Activated naive CD8-positive, alpha-beta T cell treated with anti-CD3 and anti-CD28 coated beads, Interleukin-2, amount 50 U/mL, for 24 hours (primary cell): ENCODE measurements at places on chromosomes 1 and 21.

DNA sequence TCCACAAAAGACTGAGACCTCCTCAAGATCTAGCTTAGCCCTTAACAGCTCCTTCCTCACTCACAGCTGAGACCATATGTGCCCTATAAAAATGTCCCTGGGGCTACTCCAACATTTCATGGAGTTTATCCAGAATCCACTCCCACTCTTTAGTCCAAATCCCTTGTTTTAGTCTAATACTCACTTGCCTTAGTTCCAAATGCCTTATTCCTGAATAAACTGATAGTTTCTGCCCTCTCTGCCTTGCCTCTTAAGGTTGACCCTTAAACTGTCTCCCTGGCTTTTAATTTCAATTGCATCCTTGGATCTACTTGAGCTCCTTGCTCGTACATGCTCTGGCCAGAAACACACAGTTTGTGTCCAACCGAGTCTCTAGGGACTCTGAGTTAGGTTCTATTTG is 47.3 kb upstream of the LYPLAL1 start:
- no peak overlapping the region for H3K4me3 ChIP-seq
- no peak for DNase-seq
- H3K27ac ChIP-seq: no peak overlapping the region

DNA sequence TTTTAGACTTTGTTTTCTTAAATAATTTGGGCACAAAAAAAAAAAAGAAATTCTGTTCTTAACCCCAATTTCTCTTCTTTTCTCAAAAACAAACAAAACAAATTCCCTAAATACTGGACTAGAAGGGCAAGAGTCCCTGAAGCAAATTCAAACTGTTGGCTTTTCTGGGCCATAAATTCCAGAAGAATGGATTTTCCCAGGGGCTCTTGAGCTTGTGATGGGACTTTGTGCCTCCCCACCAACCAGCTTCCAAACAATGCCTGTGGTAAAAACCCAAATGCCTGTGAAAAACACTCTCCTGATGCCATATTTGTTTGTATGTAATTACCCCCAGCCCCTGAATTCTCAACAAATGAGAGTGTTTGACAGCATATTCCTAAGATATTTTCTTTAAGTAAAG is 55.4 kb downstream of the SGIP1 start:
- no peaks in the 10 kb centered on the region for H3K4me1 ChIP-seq
- no peaks in the 10 kb centered on the region for H3K36me3 ChIP-seq
- no peak overlapping the region for H3K4me3 ChIP-seq
- H3K27ac ChIP-seq: no peak overlapping the region
- no peaks in the 10 kb centered on the region for H3K27me3 ChIP-seq

DNA sequence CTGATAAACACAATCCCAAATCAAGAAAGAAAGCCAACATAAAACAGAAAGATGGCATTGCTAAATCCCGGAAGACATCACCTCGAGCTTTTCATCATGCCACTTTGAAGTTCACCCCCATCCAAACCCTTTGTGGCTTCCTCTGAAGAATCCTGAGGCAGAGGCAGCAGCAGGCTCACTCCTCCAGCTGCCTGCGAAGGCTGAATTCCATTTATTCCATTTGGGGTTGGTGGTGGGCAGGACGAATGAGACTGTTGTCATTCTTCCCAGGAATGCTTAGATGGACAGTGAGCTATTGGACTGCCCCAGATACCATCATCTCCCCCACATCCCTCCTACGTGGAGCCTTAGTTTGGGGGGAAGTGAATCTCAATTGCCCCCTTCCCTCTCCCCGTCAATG is 437.5 kb downstream of the SMYD3 start:
- H3K4me1 ChIP-seq: peaks cover 11% of the 10 kb centered on the region
- no peak overlapping the region for H3K4me3 ChIP-seq
- peaks cover 5% of the 10 kb centered on the region for H3K36me3 ChIP-seq
- no peaks in the 10 kb centered on the region for H3K27me3 ChIP-seq

- peaks cover 51% of the 10 kb centered on the region for H3K4me1 ChIP-seq
- H3K4me3 ChIP-seq: no peak overlapping the region
- DNase-seq: no peak
- H3K27ac ChIP-seq: no peak overlapping the region
- peaks cover 18% of the 10 kb centered on the region for H3K36me3 ChIP-seq
- H3K27me3 ChIP-seq: no peaks in the 10 kb centered on the region
Observed at GRCh38 chr21:42981214-42981523, 6.8 kb downstream of the PKNOX1 start.

- no peaks in the 10 kb centered on the region for H3K4me1 ChIP-seq
- no peak overlapping the region for H3K27ac ChIP-seq
- H3K36me3 ChIP-seq: no peaks in the 10 kb centered on the region
Observed at GRCh38 chr1:70978623-70979022, 69.0 kb downstream of the PTGER3 start.

DNA sequence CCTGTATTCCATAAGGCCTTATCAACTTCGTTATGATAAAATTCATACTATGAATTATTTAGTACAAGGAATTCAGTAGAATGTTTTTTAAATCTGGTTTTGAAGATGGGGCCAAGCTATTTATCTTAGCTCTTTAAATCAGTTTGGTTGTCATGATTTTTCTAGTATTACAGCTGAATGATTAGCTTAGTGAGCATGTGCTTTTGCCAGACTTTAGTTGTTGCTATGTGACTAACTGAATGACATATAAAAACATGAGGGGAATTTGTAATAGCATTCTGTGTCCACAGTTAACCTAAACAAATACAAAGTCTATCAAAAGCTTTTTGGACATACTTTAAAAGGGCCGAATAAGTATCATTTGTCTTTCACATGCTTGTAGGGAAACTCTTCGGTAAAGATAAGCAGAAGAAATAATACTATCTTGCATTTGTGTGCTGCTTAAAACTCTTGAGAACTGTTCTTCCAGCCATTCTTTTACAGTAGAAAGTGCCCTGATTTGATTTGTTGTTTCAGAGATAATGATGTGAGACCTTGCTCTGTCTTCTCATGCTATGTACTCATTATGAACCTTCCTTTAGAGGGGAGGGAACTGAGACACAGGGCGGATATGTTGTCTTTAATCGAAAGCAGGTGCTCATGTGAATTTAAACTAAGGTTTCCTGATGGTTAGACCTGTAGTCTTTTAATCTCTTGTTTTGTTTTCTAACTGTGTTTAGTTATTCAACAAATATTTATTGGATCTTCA is 18.8 kb downstream of the NEK7 start:
- peak overlapping the region; percentile 53 for H3K4me3 ChIP-seq
- H3K36me3 ChIP-seq: peaks cover 2% of the 10 kb centered on the region
- H3K27ac ChIP-seq: peak overlapping the region; percentile 50
- no peak for DNase-seq
- no peaks in the 10 kb centered on the region for H3K27me3 ChIP-seq

- H3K4me3 ChIP-seq: no peak overlapping the region
- no peaks in the 10 kb centered on the region for H3K36me3 ChIP-seq
- DNase-seq: no peak
- H3K4me1 ChIP-seq: peaks cover 92% of the 10 kb centered on the region
- H3K27me3 ChIP-seq: no peaks in the 10 kb centered on the region
- H3K27ac ChIP-seq: peak overlapping the region; percentile 17
Observed at GRCh38 chr1:181135815-181136737, 47.6 kb downstream of the IER5 start.

GRCh38 chr1:111503585-111504060 is at the start of the genes ADORA3 and TMIGD3:
Gene ADORA3, minus strand, starts transcription at chr1:111503633. Its CDS starts 279 bp downstream, at chr1:111503354.
Gene TMIGD3, minus strand, starts transcription at chr1:111503633. Its CDS starts 279 bp downstream, at chr1:111503354.
- no peaks in the 10 kb centered on the region for H3K27me3 ChIP-seq
- no peaks in the 10 kb centered on the region for H3K36me3 ChIP-seq
- no peak for DNase-seq
- H3K4me3 ChIP-seq: no peak within 1 kb of the TSS

- no peak overlapping the region for H3K27ac ChIP-seq
- H3K4me1 ChIP-seq: no peaks in the 10 kb centered on the region
- no peak overlapping the region for H3K4me3 ChIP-seq
- H3K27me3 ChIP-seq: no peaks in the 10 kb centered on the region
- DNase-seq: no peak
Observed at GRCh38 chr1:232813097-232813496, 7.9 kb downstream of the MAP10 start.

DNA sequence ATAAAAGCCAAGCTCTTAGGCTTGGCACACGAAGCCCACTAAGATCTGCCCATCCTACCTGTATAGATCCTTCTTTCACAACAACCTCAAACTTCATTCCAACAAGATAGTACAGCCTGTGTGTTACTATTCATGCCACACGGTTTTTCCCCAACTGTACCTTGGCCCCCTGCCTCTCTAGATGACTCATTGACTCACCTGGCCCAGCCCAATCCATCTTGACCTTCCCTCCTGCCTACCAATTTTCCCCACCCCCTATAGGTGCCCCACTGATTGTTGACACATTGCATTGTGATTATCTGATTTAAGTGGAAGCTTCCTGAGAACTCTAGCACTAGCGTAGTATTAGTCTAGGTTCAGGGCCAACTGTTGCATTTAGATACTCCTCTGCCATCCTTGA is 2.0 kb upstream of the CD101 start:
- no peak overlapping the region for H3K4me3 ChIP-seq
- peaks cover 48% of the 10 kb centered on the region for H3K4me1 ChIP-seq
- DNase-seq: no peak
- H3K27ac ChIP-seq: peak overlapping the region; percentile 15

DNA sequence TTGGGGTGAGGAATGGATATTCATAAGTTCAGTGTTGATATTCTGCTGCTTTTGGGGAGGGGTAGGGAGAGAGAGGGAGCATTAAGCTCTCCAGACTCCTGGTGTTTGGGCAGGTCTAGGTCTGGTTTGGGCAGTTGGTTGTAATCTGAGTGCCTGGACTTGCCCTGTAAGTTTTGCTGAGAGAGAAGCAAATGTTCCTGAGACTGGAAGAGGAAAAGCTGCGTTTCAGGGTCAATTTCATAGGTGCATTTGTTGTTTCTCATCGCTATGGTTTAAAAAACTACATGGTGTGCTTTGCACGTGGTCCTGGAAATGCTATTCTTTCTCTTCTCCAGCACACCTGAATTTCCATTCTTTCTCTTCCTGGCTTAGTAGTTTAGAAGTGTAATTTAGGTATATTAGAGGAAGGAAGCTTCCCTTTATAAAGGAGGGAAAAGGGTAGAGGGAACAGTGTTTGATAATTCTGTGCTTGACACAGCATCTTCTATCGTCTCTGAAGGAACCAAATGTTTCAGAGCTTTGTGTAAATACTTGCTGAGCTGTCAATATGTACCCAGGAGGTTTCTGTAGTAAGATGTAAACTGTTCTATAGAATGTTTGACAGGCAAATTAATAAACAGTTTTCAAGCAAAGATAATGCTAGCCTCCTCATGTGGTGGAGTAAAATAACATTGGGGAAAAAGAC is 6.3 kb downstream of the ARID1A start:
- peaks cover 22% of the 10 kb centered on the region for H3K36me3 ChIP-seq
- no peak overlapping the region for H3K4me3 ChIP-seq
- peaks cover 23% of the 10 kb centered on the region for H3K4me1 ChIP-seq

DNA sequence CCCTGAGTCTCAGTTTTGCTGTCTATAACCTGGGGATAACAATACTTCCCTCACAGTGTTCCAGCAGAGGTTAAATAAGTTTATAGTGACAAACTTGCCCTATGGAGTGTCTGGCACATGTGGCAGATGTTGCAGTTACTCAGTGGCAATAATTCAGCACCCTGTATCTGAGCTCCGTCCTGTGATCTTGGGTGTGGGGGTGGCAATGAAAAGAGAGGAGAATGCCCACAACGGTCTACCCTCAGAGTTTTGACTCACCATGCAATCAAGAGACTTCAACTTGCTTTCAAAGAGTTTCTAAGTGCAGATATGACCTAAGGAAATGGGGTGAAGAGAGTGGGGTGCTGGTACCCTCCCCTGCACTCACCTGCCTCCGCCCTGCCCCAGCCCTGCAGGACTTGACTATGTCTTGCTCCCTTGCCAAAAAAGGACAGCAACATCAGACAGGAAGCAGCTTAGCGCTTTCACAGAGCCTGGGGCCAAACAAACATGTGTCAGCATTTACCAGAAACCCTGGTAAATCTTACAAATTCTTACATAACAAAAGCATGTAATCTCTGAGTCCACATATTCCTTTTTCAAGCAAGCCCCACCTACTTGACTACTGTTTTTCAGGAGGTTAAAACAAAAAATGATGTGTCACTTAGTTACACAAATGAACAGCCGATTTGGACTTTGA is 185.1 kb upstream of the CAMK1G start:
- no peaks in the 10 kb centered on the region for H3K36me3 ChIP-seq
- no peak overlapping the region for H3K27ac ChIP-seq
- peaks cover 10% of the 10 kb centered on the region for H3K27me3 ChIP-seq
- H3K4me3 ChIP-seq: no peak overlapping the region
- H3K4me1 ChIP-seq: no peaks in the 10 kb centered on the region

DNA sequence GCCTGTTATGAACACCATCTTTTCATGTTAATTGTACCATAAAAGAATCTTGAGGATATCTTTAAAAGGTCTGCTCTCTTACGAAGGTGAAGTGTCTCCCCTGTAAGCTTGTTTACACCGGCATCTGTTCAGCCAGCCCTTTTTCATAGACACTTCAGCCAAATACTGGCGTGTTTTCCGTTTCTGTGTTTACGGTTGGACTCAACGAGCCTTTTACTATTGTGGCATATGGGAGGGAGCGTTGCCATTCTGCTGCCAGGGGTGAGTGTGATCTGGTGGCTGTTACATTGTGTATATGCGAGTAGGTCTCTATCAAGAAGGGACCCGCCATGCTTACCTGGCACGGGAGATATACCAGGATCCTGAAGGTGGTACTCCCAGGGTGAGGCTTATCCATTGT is 433.8 kb downstream of the CAMTA1 start:
- no peak for DNase-seq
- H3K4me1 ChIP-seq: no peaks in the 10 kb centered on the region
- peaks cover 22% of the 10 kb centered on the region for H3K27me3 ChIP-seq
- no peak overlapping the region for H3K27ac ChIP-seq
- no peaks in the 10 kb centered on the region for H3K36me3 ChIP-seq
- H3K4me3 ChIP-seq: no peak overlapping the region

DNA sequence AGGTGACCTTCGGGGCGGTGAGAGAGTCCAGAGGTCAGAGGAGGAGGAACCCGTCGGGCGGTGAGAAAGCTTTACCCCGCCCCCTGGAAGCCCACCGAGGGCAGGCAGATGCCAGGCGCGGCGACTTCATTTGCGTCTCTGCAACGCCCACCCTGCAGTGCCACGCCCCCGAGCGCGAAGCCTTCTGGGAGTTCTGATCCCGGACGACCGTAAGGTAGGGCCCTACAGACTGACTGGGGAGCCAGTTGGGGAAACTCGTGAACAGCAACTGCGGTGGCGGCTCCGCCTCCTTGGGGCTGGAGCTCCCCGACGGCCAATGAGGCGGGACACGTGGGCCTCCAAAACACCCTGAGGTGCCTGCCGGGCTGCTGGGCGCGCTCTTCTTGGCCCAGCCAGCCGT is 46.0 kb upstream of the EDARADD start:
- no peaks in the 10 kb centered on the region for H3K4me1 ChIP-seq
- DNase-seq: no peak
- no peak overlapping the region for H3K4me3 ChIP-seq

- H3K4me3 ChIP-seq: no peak overlapping the region
- H3K27me3 ChIP-seq: peaks cover 3% of the 10 kb centered on the region
- H3K4me1 ChIP-seq: no peaks in the 10 kb centered on the region
- H3K36me3 ChIP-seq: no peaks in the 10 kb centered on the region
- H3K27ac ChIP-seq: no peak overlapping the region
Observed at GRCh38 chr21:26506956-26507355, 66.1 kb downstream of the CYYR1 start.
